GM23338 (cell line): ENCODE measurements at places on chromosomes 1 and 21. TPM values are rescaled to one million over a fixed set of nuclear protein-coding genes. Genes with fewer than 3 reads are reported as not detected.

GRCh38 chr1:93620841-93621210 is 60.8 kb downstream of the BCAR3 start:
- H3K36me3 ChIP-seq = no peaks in the 10 kb centered on the region
- no peak overlapping the region for H3K4me3 ChIP-seq
- peak; percentile 55 for DNase-seq
- H3K27ac ChIP-seq = no peak overlapping the region
- H3K4me1 ChIP-seq = peaks cover 26% of the 10 kb centered on the region

GRCh38 chr1:3155926-3156220 is 86.9 kb downstream of the PRDM16 start:
- no peak overlapping the region for H3K4me3 ChIP-seq
- H3K27ac ChIP-seq = no peak overlapping the region

DNA sequence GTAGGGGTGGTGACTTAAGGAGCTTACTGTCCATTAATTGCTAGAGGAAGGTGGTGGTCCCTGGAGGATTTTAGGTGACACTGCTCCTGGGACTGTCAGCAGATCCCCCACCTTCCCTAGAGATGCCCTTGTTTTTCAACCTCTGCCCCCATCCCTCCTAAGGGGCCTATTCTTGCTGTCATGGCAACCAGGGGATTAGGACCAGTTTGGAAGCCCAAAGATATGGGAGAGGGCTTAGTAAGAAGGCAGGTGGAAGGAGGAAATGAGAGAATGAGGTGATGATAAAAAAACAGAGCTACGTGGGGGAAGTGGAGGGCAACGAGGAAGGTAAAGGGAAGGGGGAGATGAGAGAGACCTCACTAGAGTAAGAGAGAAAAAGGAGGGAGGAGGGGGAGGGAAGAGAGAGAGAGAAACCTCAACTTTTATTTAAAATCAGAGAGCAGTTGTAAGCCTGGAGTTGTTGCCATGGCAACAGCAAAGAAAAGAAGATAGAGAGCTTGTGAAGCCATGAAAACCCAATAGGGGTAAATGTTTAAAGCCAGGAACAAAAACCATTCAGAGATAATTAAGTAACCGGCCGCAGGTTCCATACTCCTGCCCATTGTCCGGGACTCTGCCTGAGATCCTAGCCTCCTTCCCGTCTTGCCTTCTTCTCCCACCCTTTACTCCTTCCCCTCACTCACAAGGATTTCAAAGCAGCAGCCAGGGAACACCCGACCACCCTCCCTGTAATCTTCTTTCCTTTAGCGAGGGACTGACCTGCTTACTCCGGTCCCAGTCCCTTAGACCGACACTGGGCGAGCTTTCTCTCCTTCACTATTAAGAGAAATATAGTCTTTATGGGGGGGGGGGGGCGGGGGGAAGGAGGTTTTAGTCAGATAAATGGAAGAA is 20.6 kb downstream of the KIRREL1 start:
- H3K4me1 ChIP-seq = peaks cover 83% of the 10 kb centered on the region
- H3K36me3 ChIP-seq = no peaks in the 10 kb centered on the region
- H3K4me3 ChIP-seq = peak overlapping the region; percentile 38

DNA sequence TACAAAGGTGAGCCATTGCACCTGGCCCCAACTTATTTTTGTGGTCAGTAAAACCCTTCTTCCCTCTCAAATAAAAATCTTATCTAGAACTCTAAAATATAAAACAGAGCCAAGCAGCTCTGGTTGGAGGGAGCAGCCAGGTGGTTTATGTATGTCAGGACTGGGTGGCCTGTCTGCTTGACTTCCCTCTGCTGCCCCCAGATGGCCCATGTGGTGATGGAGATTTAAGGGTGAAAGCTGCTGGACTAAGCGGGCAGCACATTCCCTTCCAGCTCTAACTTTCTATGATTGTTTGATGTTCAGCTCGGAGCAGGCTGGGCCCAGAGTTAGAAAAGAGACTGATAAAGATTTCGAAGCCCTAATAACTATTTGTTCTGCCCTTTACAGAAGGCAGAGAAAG is 11.9 kb upstream of the PAQR6 start:
- no peaks in the 10 kb centered on the region for H3K4me1 ChIP-seq
- no peak overlapping the region for H3K27ac ChIP-seq
- H3K36me3 ChIP-seq = peaks cover 63% of the 10 kb centered on the region
- DNase-seq = peak; percentile 30
- H3K4me3 ChIP-seq = no peak overlapping the region
- H3K27me3 ChIP-seq = no peaks in the 10 kb centered on the region

GRCh38 chr1:69911301-69911801 is 294.0 kb downstream of the LRRC40 start:
- no peak overlapping the region for H3K27ac ChIP-seq
- H3K4me1 ChIP-seq = no peaks in the 10 kb centered on the region; the same call in 1 of the 2 replicates
- H3K36me3 ChIP-seq = no peaks in the 10 kb centered on the region

GRCh38 chr21:35015435-35016024 is 33.6 kb downstream of the RUNX1 start:
- no peaks in the 10 kb centered on the region for H3K4me1 ChIP-seq
- DNase-seq = no peak
- no peak overlapping the region for H3K27ac ChIP-seq
- H3K36me3 ChIP-seq = no peaks in the 10 kb centered on the region

Gene CFHR4
- total RNA-seq = not detected in 2 replicates
